Activated T-cell treated with anti-CD3 and anti-CD28 coated beads, Interleukin-2, amount 50 U/mL, for 1 hour (primary cell): ENCODE measurements at places on chromosomes 7 and 10.

GRCh38 chr10:86944471-86944870 is 12.9 kb downstream of the MMRN2 start:
- DNase-seq = no peak

DNA sequence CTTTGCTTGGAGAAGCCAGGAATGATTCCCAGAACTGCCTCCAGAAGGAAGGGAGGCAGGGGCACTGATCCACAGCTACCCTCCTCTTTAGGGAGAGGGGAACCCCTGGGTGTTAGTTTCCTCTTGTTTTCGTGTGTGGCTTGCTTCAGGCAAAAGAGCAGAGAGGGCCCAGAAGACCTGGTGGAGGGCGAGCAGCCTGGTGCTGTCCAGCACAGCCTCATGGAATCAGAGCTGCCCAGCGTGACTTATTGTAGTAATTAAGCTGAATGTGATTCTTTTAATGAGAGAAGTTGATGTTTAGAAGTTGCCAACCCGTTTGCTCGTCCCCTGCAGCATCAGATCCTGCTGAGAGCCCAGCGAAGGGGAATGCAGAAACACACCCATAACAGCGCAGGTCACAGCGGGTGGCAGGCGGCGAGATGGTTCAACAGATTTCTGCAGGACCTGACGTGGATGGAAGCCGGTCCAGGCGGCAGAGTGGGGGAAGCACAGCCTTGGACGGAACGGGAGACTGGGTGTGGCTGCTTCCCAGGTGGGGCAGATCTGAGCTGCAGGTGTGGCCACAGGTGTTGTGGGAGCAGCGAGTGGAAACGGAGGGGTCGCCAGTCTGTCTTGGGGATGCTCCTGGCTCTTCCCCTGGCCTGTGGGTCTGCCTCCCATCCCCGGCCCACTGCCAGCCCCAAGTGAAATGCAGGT is 53.7 kb upstream of the SHH start:
- no peak for DNase-seq

- no peak for DNase-seq
Measured at GRCh38 chr10:118500477-118501104, 94.9 kb downstream of the PRLHR start.

GRCh38 chr10:73979809-73980433 is 18.0 kb upstream of the VCL start:
- DNase-seq = no peak

GRCh38 chr7:128928159-128928813 is 9.4 kb upstream of the IRF5 start:
- DNase-seq = no peak
